Activated CD4-positive, alpha-beta T cell treated with anti-CD3 and anti-CD28 coated beads for 48 hours (primary cell): ENCODE measurements at places on chromosomes 6 and 20.
A peak's percentile ranks its signal among the peaks of the same experiment; 100 is the strongest.

- DNase-seq, result no peak
Observed at GRCh38 chr6:139313229-139313628, 21.4 kb upstream of the TXLNB start.

GRCh38 chr20:51888291-51888690, 86.0 kb upstream of the SALL4 start:
- DNase-seq, result no peak

GRCh38 chr20:7650086-7650879, 290.0 kb downstream of the HAO1 start:
- DNase-seq, result no peak

- DNase-seq, result peak; percentile 5
Observed at GRCh38 chr20:61253264-61253639, 1.2 kb downstream of the CDH4 start.

- no peak for DNase-seq
Observed at GRCh38 chr20:19310541-19310940, 98.1 kb downstream of the SLC24A3 start.

GRCh38 chr6:5379647-5380242, 118.4 kb downstream of the FARS2 start:
- peak; percentile 47 for DNase-seq

- DNase-seq, result no peak
Observed at GRCh38 chr6:3052481-3053230, 15.6 kb upstream of the RIPK1 start.

DNA sequence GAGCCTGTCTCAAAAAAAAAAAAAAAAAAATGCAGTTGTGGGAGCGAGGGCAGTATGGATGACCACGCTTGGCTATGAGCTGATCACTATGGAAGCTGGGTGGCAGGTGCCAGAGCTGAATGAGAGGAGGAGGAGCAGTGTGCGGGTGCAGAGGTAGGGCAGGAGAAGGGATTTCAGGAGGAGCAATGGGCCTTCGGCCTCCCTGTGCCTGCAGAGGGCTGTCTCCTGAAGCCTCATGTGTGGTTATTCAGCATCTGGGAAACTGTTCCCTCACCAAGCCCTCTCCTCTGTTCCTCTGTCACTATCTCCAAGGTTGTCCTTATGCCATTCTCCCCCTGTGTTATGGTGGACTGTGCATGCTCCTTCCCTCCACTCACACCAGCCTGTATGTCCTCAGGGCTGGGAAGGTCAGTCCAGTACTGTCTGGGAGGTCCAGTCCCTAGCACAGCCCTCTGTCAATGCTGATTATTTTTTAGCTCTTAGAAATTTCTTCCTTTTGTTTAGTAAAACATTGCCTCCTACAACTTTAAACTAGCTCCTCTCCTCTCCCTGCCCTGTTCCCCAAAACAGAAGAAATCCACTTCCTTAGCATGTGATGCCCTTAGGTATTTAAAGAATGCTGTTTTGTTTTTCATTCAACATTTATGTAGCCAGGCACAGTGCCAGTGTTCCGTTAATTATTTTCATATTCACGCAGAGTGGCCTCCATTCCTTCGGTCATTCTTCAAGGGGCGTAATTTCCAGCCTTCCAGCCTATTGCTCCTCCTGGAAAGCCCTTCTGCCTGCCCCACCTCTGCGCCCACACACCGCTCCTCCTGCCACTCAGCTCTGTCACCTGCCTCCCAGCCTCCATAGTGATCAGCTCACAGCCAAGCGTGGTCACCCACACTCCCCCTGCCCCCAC, 48.9 kb downstream of the CNBD2 start:
- no peak for DNase-seq

GRCh38 chr6:160931378-160932310, 59.9 kb upstream of the MAP3K4 start:
- DNase-seq, result no peak

DNA sequence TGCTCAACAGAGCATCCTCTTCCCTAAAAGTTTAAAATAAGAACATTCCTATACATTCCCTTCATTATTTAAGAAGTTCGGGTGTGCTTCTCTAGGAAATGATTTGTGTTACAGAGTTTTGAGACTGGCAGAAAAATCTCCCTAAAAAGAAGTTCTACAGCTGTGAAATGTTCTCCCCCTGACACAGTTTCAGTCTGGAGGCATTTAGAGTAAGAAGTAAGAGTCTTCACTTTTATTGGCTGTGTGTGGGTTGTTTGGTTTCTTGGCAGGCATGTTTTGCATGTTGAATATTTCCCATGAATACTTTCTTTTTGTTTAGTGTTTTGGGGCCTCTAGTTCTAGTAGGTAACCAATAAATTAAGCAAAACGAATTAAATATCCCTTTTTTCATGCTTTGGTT, 195.9 kb downstream of the TENT5A start:
- DNase-seq, result no peak

GRCh38 chr6:91860541-91861335, 1273.9 kb upstream of the MAP3K7 start:
- no peak for DNase-seq
